Large intestine (tissue), 12 donors: ENCODE measurements at places on chromosomes 12 and 14. TPM values are rescaled to one million over a fixed set of nuclear protein-coding genes. Genes with fewer than 3 reads are reported as not detected.

GPR68 gene
- 2.9 TPM for polyA plus RNA-seq

DNA sequence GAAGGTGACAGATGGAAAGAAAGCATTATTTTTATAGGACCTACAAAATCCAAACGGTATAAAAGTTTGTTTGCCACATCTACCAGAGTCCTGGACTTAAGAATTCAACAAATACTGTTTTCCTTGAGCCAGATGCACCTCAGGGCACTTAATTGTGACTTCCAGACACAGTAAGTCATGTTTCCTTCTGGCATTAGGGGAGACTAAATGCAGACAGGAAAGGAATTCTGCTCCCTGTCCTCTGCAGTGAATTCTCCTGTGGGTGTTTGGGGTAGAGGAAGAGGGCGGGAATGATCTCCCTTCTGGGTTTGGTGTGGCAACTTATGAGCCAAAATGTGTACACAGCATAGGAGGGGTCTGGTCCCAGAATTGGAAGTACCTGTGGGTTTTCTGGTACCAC is 93.9 kb upstream of the ZDHHC17 start:
- DNase-seq, result no peak
- H3K27me3 ChIP-seq, result no peaks in the 10 kb centered on the region
- no peak overlapping the region for H3K27ac ChIP-seq
- H3K4me3 ChIP-seq, result no peak overlapping the region

RTN1 gene
- polyA plus RNA-seq, result 45.0 TPM

- no peak overlapping the region for H3K4me3 ChIP-seq
- no peaks in the 10 kb centered on the region for H3K36me3 ChIP-seq
- no peak overlapping the region for H3K27ac ChIP-seq
- no peaks in the 10 kb centered on the region for H3K27me3 ChIP-seq
- no peak for DNase-seq
- no peaks in the 10 kb centered on the region for H3K4me1 ChIP-seq
These were observed 292.3 kb downstream of the TMEM121 start for GRCh38 chr14:105818712-105819005.

KRT78 gene
- not detected for polyA plus RNA-seq

CLEC4A gene
- polyA plus RNA-seq, result 5.3 TPM

GRCh38 chr14:54804538-54805041 is 98.0 kb downstream of the GCH1 start:
- H3K36me3 ChIP-seq, result no peaks in the 10 kb centered on the region
- H3K27me3 ChIP-seq, result no peaks in the 10 kb centered on the region
- DNase-seq, result no peak
- H3K4me1 ChIP-seq, result peaks cover 29% of the 10 kb centered on the region

GRCh38 chr12:58907391-58907790 is 12.9 kb downstream of the LRIG3 start:
- no peak overlapping the region for H3K27ac ChIP-seq
- H3K27me3 ChIP-seq, result no peaks in the 10 kb centered on the region
- peaks cover 63% of the 10 kb centered on the region for H3K36me3 ChIP-seq
- no peaks in the 10 kb centered on the region for H3K4me1 ChIP-seq

DNA sequence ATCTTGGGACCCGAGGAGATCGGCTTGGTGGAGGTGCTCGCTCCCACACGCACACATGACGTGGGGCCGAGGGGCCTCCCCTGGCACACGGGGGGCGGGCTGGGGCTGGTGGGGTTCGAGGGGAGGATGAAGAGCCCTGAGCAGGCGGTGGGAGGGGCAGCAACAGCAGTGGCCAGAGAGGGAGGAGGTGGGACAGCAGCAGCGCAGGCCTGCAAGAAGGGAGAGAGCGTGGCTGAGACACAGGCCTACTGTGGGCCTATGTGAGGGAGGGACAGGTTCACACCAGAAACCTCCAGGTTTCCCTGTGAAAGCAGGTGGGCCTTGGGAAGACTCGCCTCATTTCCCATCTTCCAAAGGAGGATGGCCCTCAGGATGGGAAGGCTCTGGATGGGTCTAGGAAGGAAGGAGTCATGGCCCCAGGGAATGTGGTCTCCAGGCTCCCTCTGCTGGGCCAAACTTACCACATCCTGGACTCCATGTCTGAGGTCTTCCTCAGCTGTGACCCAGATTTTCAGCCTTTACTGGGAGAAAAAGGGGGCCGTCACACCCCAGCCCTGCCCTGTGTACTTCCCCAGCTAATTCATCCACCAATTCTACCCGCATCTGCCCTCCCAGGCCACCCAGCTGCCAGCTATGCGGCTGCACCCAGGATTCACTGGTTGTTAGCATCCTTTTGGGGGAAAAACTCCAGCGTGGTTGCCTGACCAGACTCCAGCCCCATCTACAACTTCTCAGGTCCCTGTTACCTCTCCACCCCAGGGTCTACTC is 2.8 kb downstream of the PIANP start:
- no peak overlapping the region for H3K27ac ChIP-seq
- no peak overlapping the region for H3K4me3 ChIP-seq
- peaks cover 4% of the 10 kb centered on the region for H3K4me1 ChIP-seq

DNA sequence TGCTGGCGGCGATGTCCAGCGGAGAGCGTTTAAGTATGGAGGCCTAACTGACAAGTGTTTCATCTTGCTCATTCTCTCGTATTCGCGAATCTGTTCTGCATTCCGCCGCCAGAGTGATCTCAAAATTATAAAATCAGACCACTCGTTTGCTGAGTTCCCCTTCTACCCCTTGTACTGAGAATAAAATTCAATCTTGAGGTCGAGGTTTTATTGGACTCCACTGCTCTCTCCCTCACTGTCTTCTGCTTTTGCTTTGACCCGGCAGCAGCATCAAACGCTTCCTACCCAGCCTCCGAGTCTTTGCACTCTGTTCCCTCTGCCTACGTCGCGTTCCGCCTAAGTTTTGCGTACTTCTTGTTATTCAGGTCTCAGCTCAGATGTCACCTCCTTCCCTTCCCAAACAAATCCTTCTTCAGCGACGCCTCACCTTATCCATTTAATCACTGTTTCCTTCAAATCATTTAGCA is 462 bp downstream of the KNTC1 start:
- peak; percentile 12 for DNase-seq
- no peaks in the 10 kb centered on the region for H3K27me3 ChIP-seq
- H3K4me3 ChIP-seq, result peak overlapping the region; percentile 89
- H3K4me1 ChIP-seq, result peaks cover 3% of the 10 kb centered on the region
- H3K36me3 ChIP-seq, result peaks cover 2% of the 10 kb centered on the region
- H3K27ac ChIP-seq, result peak overlapping the region; percentile 70

GRCh38 chr14:100663761-100664052 is 63.0 kb upstream of the DLK1 start:
- H3K4me3 ChIP-seq, result no peak overlapping the region
- no peaks in the 10 kb centered on the region for H3K36me3 ChIP-seq
- no peak for DNase-seq
- no peaks in the 10 kb centered on the region for H3K27me3 ChIP-seq
- peaks cover 61% of the 10 kb centered on the region for H3K4me1 ChIP-seq

- no peaks in the 10 kb centered on the region for H3K36me3 ChIP-seq
- no peak overlapping the region for H3K27ac ChIP-seq
- no peak overlapping the region for H3K4me3 ChIP-seq
These were observed 240.3 kb upstream of the PELI2 start for GRCh38 chr14:55877942-55878341.

GRCh38 chr12:50162230-50162629 is 4.9 kb downstream of the CERS5 start:
- H3K4me3 ChIP-seq, result no peak overlapping the region
- H3K27me3 ChIP-seq, result no peaks in the 10 kb centered on the region
- H3K36me3 ChIP-seq, result no peaks in the 10 kb centered on the region
- peaks cover 12% of the 10 kb centered on the region for H3K4me1 ChIP-seq
- no peak overlapping the region for H3K27ac ChIP-seq
